ENCODE measurements at places on chromosomes 16 and 17. TPM values are rescaled to one million over a fixed set of nuclear protein-coding genes. Genes with fewer than 3 reads are reported as not detected.

DNA sequence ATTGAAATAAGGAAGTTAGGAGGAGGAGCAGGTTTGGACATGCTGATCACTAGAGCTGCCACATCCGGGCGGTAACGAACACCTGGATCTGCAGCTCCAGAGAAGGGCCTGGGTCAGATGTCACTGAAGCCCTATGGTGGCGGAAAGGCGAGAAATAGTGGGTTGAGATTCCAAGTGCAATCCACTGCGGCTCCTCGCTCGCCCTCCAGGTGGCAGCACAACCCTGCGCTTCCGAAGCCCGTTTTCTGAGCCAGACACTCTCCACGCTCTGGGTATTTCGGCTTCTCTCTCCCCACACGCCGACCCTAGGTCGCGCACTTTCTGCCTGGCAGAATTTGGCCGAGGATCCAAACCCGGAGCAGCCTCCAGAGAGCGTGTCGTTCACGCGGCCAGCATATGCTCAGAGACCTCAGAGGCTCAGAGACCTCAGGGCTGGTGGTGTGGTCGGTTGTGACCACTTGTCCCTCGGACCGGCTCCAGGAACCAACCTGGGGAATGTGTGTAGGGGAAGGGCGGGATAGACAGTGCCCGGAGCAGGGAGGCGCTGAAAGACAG is 922 bp upstream of the SLC2A4 start:
- peak; percentile 82 for DNase-seq

DNA sequence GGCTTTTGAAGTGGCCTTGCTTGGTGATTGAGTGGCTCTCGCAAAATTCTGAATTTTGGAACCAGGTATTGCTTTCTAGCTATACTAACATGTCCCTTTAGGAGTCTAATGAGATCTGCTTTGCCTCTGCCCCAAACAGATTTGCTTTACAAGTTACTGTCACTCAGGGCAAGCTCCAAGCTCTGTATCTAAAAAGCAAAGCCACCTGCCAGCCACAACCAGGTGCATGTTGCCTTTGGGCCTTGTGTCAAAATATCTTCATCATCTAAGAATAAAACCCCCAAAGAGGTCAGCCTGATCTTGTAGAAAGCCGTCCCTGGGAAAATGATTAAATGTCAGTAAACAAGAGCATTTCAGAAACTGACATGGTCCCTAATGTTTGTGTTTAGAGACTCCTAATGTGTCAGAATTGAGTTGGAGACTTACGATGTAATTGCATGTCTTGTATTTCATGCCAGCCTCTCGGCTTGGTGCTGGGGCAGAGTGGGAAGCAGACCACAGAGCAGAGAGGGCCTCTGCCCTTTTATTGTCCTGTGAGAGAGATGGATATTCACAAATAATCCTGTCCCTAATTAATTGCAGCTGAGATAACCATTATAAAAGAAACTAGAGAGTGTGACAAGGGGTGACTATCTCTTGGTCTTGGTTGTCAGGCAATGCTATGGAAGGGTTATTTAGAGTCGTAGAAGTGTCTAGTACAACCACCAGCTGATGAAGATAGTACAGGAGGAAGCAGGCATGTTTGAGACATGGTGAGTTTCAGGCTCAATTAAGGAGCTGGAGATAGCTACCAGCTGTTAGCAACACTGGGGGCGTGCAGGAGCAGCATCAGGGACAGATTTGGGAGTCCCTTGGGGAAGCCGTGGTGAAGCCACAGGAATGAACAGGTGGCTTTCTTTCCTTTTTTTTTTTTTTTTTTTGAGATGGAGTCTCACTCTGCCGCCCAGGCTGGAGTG is 90.7 kb downstream of the PITPNC1 start:
- no peak for DNase-seq

DNA sequence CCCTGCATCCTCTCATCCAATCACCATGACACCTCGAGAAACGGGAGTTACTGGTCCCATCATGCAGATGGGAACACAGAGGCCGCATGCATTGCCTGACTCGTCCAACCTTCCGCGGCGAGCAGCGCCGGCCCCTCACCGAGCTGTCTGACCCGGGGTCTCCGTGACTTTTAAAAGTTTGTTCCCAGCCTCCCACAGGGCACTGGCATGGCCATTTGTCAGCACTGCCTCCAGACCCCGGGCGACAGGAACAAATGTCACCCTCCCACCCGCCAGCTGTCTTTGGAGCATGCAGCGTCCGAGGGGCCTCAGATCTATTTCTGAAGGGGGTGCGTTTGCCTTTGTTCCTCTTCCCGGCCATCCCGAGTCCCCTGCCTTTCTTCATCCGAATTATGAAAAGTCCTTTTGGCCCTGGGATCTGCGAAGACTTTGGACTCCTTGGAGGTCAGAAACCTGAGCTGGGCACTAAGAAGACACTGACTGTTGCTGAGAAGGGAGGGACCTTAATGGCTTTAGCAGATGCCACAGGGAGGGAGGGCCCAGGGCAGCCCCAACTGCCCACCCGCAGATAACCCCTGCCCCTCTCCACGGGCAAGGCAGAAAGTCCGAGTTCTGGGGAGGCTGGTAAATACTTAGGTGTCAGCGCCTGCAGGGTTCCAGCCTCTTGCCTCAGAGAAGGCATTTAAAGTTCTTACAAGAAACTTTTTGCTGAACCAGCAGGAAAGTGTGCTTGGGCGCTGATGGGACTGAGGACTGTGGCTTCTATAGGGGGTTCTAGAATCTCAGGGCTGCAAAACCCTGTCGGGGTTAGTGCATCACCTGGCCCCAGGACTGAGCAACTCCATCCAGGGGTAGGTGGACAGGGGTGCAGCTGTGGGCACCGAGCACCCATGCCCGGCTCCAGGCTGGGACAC is 348.1 kb downstream of the FOXL1 start:
- DNase-seq, result no peak

GRCh38 chr17:31248986-31249834 is 47.8 kb downstream of the OMG start:
- no peak for DNase-seq

GRCh38 chr17:44338702-44339101 is 6.4 kb upstream of the GRN start:
- peak; percentile 74 for DNase-seq

DNA sequence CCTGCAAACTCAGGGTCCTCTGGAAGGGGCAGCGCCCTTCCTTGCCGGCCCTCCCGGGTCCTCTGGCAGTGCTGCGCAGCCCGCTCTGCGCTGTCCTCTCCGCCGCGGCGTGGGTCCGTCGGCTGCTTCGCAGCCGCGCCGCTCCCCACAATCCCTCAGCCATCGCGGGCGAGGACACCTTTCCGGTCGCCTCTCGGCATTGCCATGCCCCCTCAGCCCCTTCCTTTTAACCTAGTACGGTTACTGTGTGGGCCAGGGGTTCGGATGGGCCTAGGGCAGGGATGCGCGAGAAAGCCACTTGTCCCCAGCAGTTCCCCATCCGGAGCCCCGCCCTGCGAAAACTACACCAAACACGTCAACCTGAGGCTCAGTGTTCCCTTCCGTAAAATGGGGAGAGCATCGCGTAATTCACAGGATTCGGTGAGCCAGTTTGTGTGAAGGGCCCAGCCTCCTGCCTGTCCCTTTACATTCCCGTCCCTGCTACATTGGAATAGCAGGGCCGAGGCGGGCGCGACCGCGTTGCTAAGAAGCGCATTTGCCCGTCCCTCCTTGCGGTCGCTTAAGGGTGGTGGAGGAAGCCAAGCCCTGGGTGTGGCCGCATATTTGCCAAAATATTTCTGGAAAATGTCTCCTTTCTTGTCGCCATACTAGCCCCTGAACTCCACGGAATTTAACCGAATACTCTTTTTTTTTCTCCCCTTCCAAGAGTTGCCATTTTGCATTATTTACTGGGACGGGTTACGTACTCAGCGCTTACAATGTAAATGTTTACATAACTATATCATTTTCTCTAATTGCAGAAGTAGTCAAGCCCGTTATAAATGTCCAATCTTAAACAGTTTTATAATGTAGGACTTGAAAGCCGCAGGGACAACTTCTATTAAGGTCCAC is 13.2 kb downstream of the COPZ2 start:
- DNase-seq, result peak; percentile 92

- no peak for DNase-seq
Observed at GRCh38 chr17:8056232-8056975, 17.5 kb downstream of the ALOX15B start.

GRCh38 chr17:36939052-36939801 is 2.0 kb downstream of the LHX1 start:
- no peak for DNase-seq

Gene KRTAP1-5
- not detected for total RNA-seq

Gene SPNS3
- total RNA-seq, result 0.55 TPM

GRCh38 chr17:76707985-76708807 is 2.6 kb downstream of the MXRA7 start:
- no peak for DNase-seq

DNA sequence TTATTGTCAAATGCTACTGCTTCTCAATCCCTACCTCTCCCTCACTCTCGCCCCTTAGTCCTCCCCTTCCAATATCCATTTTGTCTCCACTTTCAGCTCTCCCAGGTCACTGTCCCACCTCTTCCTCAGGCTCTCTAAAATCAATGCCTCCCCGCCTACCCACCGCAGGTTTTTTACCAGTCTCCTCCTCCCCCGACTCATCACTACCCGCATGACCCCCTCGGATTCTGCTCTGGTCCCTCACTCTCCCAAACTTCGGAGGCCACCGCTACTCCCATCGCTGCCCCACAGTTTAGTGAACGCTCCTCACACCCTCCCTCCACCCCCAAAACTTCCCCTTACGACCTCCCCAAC is 513 bp downstream of the CRLF3 start:
- no peak for DNase-seq

- no peak for DNase-seq
Observed at GRCh38 chr16:89661215-89661614, 3.6 kb downstream of the SPATA33 start.

- no peak for DNase-seq
Observed at GRCh38 chr17:40827746-40828453, 5.5 kb upstream of the KRT10 start.

Gene VASN
- total RNA-seq, result 24.5 TPM

- DNase-seq, result no peak
Observed at GRCh38 chr17:5707482-5707881, 123.2 kb upstream of the NLRP1 start.

- no peak for DNase-seq
Observed at GRCh38 chr16:70757183-70757582, 43.8 kb downstream of the VAC14 start.

DNA sequence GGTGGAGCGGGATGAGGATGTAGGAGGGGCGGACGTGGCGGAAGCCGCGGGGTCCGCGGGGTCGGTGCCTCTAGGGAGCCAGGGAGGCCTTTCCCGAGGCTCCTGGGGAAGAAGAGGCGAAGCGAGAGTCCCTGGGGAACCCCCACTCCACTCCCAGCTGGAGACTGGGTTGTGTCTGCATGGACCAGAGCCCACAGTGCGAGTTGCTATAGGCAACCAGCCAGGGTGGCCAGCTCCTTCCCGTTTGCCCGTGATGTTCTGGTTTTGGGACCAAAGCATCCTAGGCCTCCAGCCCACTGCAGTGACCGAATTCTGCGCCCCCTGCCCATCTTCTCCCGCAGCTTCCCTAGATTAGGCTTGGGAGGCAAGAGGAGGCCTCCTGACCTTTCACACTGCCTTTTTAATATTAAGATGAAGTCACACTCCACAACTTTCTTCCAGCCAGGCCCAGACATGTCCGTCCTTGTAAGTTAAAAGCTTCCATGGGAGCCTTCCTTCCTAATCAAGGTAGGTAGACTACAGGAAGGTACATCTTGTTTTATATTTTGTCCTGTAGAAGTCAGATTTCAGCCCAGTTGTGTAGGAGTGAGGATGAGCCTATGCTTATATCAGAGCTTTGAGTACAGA is 469 bp downstream of the AMZ2 start:
- DNase-seq, result no peak

Gene MYH1
- 0.05 TPM for total RNA-seq

Gene CDH8
- total RNA-seq, result 1.0 TPM

- DNase-seq, result no peak
Observed at GRCh38 chr17:43758497-43759174, at the start of gene SOST. SOST (minus strand) TSS chr17:43758791; CDS start chr17:43758741, 50 bp downstream.

Gene G6PC1
- total RNA-seq, result not detected

- DNase-seq, result no peak
Observed at GRCh38 chr16:20016234-20016633, 57.5 kb downstream of the GPR139 start.

Gene POLDIP2
- 65.6 TPM for total RNA-seq

Data from left lung (tissue), 14 donors.